ENCODE measurements at places on chromosomes 13 and 19. TPM values are rescaled to one million over a fixed set of nuclear protein-coding genes. Genes with fewer than 3 reads are reported as not detected.

The JUND gene
- total RNA-seq = 279 TPM

The KLHL1 gene
- total RNA-seq = not detected

The SLC10A2 gene
- not detected for total RNA-seq

The ZNF579 gene
- 9.7 TPM for total RNA-seq

DNA sequence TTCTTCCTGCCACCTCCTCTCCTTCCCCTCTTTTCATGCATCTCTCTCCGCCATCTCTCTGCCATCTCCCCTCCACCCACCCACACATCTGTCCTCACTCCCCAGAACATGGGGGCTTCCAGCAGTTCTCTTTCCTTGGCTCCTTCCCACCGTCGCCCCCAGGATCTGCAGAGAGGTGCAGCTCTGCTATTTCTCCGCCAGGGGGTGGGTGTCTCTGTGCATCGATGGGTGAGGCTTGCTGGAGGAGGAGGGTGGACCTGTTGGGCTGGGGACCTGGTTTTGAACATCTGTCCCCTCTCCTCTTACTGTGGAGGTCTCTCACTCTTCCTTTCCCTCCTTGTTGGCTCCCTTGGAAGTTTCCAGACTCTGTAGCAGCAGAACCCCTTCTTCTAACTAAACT, 51.7 kb downstream of the MYH14 start:
- H3K4me3 ChIP-seq = no peak overlapping the region
- no peak overlapping the region for H3K27ac ChIP-seq
- DNase-seq = no peak
- no peaks in the 10 kb centered on the region for H3K27me3 ChIP-seq
- no peaks in the 10 kb centered on the region for H3K36me3 ChIP-seq

- H3K4me1 ChIP-seq = peaks cover 18% of the 10 kb centered on the region
- H3K27ac ChIP-seq = peak overlapping the region; percentile 95
Measured at GRCh38 chr19:40089462-40089861, 1.3 kb downstream of the ZNF780A start.

- no peak overlapping the region for H3K4me3 ChIP-seq
- H3K36me3 ChIP-seq = no peaks in the 10 kb centered on the region
- H3K27ac ChIP-seq = no peak overlapping the region
- peaks cover 6% of the 10 kb centered on the region for H3K27me3 ChIP-seq
- DNase-seq = no peak
Measured at GRCh38 chr13:99898421-99898820, 73.1 kb downstream of the ZIC5 start.
